Endodermal cell (in vitro differentiated cells): ENCODE measurements at places on chromosomes 1 and 21. TPM values are rescaled to one million over a fixed set of nuclear protein-coding genes. Genes with fewer than 3 reads are reported as not detected.

DNA sequence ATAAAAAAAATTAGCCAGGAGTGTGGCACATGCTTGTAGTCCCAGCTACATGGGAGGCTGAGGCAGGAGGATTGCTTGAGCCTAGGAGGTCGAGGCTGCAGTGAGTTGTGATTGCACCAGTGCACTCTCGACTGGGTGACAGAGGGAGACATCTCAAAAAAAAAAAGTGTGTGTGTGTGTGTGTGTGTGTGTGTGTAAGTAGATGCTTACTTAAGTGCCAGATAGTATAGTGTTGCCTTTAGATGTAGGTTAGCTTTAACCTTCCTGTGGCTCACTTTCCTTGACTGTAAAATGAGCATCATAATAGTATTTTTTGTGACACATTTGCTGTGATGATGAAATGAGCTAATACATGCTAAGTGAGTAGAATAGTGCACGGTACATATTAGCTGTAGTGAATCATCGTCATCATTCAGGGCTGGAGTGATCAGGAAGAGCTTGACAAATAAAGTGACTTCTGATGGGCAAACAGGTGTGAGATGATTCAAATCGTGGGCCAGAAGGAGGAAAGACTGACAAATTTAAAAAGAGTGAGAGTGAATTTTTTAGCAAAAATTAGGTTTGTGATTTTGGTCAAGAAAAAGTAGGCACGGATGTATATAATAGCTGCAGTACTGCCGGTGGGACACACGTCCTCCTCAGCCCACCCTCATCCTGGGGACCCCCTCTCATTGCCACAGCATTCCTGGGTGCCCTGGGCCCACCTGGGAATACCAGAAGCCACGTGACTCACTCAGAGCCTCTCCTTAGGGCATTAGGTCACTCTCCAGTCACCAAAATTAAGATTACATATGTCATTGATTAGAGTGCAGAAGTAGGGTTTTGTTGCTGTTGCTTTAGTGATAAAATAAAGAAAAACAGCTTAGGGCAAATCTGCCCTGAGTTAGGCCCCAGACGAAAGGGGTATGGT lies 33.9 kb downstream of the EIF2D start:
- no peak for DNase-seq

DNA sequence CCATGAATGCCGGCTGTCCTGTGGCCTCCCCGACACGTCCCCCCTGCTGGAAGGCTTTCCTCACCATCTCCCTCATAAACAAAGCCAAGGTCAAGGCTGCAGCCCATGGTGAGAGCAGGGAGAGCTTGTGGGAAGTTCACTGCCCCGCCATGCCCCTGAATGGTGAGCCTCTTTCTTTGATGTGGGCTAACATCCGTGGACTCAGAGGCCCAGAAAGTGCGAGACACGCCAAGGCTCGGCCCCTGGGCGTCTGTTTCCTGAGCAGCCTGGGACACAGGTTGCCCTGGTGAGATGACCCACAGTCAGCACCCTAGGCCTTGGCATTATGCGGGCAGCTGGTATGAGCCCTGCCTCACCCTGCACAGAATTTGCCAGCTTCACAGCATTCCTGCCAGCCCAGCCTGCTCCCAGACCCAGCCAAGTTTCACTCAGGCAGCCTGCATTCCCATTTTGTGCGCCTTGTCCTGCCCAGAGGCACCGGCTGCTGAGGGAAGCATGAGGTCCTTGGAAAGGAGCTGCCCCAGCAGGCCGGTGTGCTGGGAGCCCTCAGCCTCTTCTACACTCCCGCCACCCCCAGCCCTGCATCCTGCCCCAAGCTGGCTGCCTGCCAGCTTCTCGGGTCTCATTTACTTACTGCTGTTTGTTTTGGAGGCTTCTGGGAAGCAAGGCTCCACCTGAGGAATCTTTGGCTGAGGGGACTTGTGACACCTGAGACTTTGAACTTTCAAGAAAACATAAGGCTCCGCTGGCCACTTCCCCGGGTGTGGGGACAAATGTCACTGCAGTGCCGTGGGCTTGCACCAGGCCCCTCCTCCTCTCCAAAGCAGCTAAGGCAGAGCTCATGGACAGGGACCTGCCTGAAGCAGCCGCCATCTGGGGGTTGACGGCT lies 31.9 kb downstream of the NEK2 start:
- DNase-seq = peak; percentile 77

The OR6K3 gene
- total RNA-seq = not detected in 2 replicates

The KRTAP6-1 gene
- total RNA-seq = not detected in 3 replicates
